ENCODE measurements at places on chromosomes 12 and 14.

DNA sequence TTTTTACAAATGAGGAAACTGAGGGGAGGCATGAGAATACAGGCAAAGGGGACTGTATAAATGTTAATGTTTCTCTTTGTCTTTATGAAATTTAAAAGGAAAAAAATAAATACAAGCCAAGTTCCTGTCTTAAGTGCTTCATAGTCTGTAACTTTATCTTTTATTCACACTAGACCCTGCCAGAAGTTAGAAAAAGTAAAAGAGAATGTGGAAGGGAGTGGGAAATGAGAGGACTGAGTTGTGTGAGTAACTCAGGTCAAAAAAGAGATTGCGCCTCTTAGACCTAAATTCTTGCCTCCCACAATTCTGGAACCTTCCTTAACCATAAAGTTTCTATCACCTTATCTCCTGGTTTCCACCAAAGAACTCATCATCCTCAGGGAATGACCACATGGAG lies 141.1 kb downstream of the KICS2 start:
- no peak for DNase-seq

- DNase-seq, result no peak
Observed at GRCh38 chr14:71438684-71439083, 493.5 kb upstream of the RGS6 start.

DNA sequence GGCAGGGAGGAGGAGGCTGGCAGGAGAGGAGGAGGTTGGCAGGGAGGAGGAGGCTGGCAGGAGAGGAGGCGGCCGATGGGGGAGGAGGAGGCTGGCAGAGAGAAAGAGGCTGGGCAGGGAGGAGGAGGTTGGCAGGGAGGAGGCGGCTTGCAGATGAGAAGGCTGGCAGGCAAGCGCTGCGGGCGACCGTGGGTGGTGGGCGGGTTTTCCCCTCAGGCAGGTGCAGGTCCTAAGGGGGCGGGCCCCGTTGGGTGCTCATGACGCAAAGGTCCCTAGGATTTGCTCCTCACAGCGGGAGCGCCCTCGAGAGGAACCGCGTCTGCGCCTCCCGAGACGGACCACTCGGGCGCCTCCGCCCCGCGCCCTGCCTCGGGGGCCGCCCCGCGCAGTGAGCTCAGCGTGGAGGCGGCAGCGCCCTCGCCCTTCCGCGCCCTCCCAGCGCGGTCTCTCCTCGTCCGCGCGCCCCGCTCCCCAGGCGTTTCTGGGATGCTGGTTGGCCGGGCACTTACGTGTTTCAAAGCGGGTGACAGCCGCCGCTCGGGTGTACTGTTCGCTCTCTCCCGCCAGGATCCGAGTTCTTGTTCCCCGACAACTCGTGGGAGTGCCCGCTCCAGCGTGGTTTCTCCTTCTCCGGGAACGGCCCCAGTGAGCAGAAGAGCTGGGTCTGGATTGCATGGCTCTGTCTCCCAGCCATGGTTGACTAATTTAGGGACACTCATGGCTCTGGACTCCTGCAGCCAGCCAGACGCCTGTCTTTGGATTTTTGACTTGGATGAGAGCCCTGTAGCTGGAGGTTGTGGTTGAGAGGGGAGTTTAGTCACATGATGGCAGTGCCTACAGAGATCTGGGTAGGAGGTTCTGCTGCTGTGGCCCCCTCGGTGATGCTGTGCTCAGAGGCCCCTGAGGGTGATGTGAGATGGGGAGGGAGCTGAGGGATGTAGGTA lies 64.1 kb upstream of the PPP4R3A start:
- DNase-seq, result peak; percentile 56

GRCh38 chr12:128695697-128696096 lies 128.1 kb downstream of the SLC15A4 start:
- no peak for DNase-seq

GRCh38 chr14:106003351-106003750 lies 477.0 kb downstream of the TMEM121 start:
- no peak for DNase-seq

GRCh38 chr12:5522432-5523335 lies 90.8 kb downstream of the NTF3 start:
- no peak for DNase-seq
